Stimulated activated CD4-positive, alpha-beta T cell treated with anti-CD3 and anti-CD28 coated beads, TNF-alpha, amount 100 ng/mL, for 1 hour (primary cell): ENCODE measurements at places on chromosomes 7 and 10.
A peak's percentile ranks its signal among the peaks of the same experiment; 100 is the strongest.

GRCh38 chr10:100904917-100905316, 7.8 kb upstream of the SLF2 start:
- DNase-seq, result no peak

DNA sequence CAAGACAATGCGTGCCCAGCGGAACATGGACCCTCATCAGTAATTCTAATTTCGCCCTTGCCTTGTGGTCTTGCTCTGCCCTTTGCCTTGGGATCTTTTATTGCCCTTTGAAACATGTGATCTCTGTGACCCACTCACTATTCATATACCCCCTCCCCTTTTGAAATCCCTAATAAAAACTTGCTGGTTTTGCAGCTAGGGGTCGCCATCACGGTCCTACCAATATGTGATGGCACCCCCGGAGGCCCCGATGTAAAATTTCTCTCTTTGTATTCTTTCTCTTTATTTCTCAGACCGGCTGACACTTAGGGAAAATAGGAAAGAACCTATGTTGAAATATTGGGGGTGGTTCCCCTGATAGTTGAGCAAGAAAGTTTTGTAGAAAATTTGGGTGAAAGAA, 242.7 kb downstream of the CDK14 start:
- DNase-seq, result no peak

GRCh38 chr7:2974093-2974819, 69.4 kb downstream of the CARD11 start:
- DNase-seq, result no peak

- no peak for DNase-seq
These were observed 181.5 kb downstream of the EXOC4 start for GRCh38 chr7:133434246-133434865.

DNA sequence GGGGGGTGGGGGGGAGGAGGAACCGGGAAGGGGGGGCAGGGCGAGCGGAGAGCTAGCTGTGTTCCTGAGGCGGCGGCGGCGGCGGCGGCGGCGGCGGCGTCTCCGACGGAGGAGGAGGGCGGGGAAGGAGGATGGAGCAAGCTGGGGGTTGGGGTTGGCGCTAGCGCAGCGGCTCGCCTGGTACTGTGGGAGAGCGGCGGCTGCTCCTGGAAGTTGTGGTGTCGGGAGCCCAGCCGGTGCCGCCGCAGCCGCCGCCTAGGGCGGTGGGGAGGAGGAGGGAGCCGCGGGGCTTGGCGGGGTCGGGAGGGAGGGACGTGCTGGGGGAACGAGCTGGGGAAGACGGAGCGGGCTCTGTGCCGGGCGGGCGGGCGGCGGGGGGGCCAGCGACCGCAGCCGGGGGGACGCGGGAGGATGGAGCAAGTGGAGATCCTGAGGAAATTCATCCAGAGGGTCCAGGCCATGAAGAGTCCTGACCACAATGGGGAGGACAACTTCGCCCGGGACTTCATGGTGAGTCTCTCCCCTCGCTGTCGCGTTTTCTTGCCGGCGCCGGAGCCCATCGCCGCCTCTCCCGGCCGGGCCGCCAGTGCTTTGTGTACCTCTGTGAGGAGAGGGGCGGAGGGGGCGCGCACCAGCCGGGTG, at the start of gene PTPN12:
Gene PTPN12 (plus strand): TSS at position 160 of the 642 bp plus-strand sequence. CDS start 252 bp downstream, at position 412.
- peak; percentile 26 for DNase-seq

DNA sequence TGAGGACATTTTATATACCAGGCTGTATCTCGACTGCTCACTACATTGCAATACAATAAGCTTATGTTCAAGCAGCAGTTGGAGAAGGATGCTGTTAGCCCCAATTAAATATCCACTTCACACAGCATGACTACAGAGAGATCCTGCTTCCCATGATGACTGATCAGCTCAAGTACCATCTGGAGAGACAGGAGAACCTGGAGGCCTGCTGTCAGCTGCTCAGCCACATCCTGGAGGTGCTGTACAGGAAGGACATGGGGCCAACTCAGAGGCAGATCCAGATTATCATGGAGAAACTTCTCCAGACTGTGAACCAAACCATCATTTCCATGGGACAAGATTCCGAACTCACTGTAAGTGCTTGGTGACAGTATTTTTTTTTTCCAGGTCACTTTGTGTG, 22.5 kb downstream of the RNF133 start:
- DNase-seq, result no peak
